ENCODE measurements at places on chromosomes 11 and 22.

GRCh38 chr11:23377909-23378308, 517.6 kb upstream of the CCDC179 start:
- no peaks in the 10 kb centered on the region for H3K36me3 ChIP-seq
- H3K27ac ChIP-seq, result no peak overlapping the region
- no peaks in the 10 kb centered on the region for H3K27me3 ChIP-seq
- H3K4me1 ChIP-seq, result no peaks in the 10 kb centered on the region
- H3K4me3 ChIP-seq, result no peak overlapping the region
- no peak for DNase-seq

- no peaks in the 10 kb centered on the region for H3K4me1 ChIP-seq
- H3K4me3 ChIP-seq, result no peak overlapping the region
- peak; percentile 5 for DNase-seq
Measured at GRCh38 chr22:49011379-49011768, 816.3 kb downstream of the BRD1 start.

DNA sequence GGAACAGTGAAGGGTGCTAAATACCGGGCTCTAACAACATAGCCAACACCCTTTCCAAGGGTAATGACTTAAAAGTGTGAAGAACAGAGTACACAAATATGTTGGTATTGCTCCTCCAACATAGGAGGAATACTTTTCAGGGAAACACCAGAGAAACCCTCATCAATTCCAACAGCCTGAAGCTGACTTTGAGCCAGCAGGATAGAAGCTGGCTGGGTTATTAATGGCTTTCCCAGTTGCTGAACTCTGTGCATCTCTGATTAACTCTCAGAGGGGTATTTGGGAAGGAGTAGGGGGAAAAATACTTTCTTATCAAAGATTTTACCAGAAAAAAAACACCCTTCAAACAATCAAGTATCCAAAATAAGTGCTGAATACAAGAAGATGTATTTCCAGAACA, 95.6 kb downstream of the AMBRA1 start:
- no peak overlapping the region for H3K4me3 ChIP-seq
- H3K36me3 ChIP-seq, result no peaks in the 10 kb centered on the region
- H3K4me1 ChIP-seq, result no peaks in the 10 kb centered on the region
- no peak overlapping the region for H3K27ac ChIP-seq

DNA sequence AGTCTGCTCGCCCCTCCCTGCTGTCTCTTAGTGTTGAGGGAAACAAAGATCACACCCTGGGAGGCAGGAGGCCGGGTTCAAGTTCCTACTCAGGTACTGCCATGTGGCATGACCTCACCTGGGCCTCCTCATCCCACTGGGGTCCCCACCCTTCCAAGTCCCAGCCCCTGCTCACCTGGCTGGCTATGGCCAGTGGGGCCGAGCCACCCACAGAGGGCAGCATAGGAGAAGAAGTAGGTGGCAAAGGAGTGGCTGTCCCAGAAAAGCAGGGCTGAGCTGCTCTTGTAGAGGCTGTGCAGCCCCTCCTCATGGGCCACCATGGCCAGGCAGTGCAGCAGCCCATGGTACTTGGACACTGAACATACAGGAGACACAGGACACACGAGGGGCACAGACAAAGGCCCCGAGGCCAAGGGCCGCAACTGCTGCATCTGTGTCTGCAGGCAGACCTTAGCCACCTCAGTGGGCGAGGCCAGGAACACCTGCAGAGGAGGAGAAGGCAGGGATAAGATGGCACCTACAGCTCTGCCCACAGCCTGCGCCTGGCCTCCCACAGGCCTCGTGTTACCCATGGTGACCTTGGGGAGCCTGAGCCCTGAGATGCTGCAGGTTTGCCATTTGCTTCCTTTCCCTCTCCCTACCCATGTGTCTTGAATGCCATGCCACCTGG, 50.6 kb upstream of the MPEG1 start:
- no peak overlapping the region for H3K4me3 ChIP-seq
- peak; percentile 68 for DNase-seq
- no peak overlapping the region for H3K27ac ChIP-seq
- H3K4me1 ChIP-seq, result no peaks in the 10 kb centered on the region
- H3K27me3 ChIP-seq, result no peaks in the 10 kb centered on the region

DNA sequence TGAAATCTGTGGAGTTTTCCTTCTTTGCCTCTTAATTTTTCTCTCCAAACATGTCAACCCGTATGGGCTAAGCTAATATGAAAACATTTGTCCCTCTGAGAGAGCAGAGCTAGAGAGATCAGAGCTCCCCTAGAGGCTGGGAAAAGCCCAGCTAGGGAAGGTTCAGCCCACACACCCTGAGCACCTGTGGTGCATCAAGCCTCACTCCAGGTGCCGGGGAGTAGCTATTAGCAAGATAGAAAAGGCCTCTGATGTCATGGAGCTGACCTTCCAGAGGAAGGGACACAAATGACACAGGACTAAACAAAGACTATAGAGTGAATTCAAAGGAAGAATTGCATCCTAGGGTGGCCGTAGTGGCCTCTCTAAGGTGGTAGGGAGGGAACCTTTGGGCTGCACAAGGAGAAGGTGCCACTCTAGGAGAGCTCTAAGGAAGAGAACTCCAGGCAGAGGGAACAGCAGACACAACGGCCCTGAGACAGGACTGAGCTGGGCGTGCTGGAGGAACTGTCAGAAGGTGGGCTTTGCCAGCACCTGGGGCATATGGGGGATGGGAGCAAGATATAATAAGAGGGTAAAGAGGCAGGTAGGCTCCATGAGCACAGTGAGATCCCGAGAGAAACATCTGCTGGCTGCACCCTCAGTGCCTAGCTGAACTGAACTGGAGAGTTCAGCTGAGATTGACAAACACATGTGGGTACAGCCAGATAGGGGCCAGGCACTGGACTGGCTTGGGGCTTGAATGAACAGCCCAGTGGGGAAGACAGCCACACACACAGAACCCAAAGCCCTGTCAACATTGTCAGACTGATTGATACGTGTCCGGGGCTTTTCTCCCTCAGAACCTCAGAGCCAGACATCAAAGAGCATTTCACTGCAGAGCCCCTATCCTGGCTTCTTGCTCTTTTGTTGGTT, 65.5 kb upstream of the DRD2 start:
- no peaks in the 10 kb centered on the region for H3K27me3 ChIP-seq
- H3K4me1 ChIP-seq, result no peaks in the 10 kb centered on the region
- no peak overlapping the region for H3K4me3 ChIP-seq
- H3K27ac ChIP-seq, result no peak overlapping the region

- no peak for DNase-seq
- no peaks in the 10 kb centered on the region for H3K27me3 ChIP-seq
- no peaks in the 10 kb centered on the region for H3K36me3 ChIP-seq
- no peak overlapping the region for H3K27ac ChIP-seq
Measured at GRCh38 chr11:69125861-69126260, 29.9 kb upstream of the SMIM38 start.

GRCh38 chr11:57310630-57311086, 14.1 kb downstream of the TNKS1BP1 start:
- H3K4me3 ChIP-seq, result no peak overlapping the region
- H3K27me3 ChIP-seq, result no peaks in the 10 kb centered on the region
- DNase-seq, result peak; percentile 84
- peaks cover 81% of the 10 kb centered on the region for H3K4me1 ChIP-seq
- H3K36me3 ChIP-seq, result peaks cover 3% of the 10 kb centered on the region

- H3K4me3 ChIP-seq, result no peak overlapping the region
- no peak for DNase-seq
- no peak overlapping the region for H3K27ac ChIP-seq
- no peaks in the 10 kb centered on the region for H3K4me1 ChIP-seq
Measured at GRCh38 chr11:130847517-130847916, 68.8 kb downstream of the SNX19 start.

GRCh38 chr22:20094197-20094807, 14.3 kb downstream of the DGCR8 start:
- DNase-seq, result no peak
- H3K4me3 ChIP-seq, result no peak overlapping the region
- no peak overlapping the region for H3K27ac ChIP-seq

DNA sequence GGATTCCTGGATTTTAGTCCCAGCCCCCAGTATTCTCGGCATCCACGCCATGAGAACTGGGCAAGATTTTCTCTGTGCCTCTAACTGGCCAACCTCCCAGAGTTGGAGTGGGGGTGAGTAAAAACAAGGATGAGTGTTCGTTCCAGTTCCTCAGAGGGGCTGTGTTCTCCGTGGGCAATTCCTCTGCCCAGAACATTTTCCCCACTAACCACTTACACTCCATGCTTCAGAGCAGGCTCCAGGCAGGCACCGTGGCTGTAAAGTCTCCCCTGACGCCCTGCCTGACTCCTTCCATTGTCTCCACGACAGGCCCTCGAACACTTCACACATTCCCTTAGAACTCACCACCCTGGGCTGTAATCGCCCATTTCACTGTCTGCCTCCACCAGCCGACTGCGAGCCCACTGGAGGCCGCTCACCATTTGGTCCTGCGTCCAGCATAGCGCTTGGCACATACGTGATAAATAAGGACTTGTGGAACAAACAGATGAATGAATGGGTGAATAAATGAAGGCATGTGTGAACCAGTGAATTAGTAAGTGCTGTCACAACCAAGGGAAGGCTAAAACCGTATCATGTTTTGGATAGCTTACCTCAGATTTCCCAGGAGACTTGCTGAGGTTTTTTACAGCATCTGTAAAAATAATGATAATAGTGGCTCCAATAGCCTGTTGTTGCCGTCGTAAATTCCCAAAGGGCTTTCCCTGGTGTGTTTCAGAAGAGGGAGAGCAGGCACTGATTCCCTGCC, 6.1 kb downstream of the APLNR start:
- no peaks in the 10 kb centered on the region for H3K27me3 ChIP-seq
- no peak for DNase-seq
- H3K27ac ChIP-seq, result no peak overlapping the region
- no peaks in the 10 kb centered on the region for H3K4me1 ChIP-seq

- H3K4me3 ChIP-seq, result no peak overlapping the region
- DNase-seq, result no peak
- H3K27me3 ChIP-seq, result no peaks in the 10 kb centered on the region
- no peak overlapping the region for H3K27ac ChIP-seq
- H3K36me3 ChIP-seq, result no peaks in the 10 kb centered on the region
- H3K4me1 ChIP-seq, result no peaks in the 10 kb centered on the region
Measured at GRCh38 chr11:71426413-71426812, 21.8 kb downstream of the DHCR7 start.

DNA sequence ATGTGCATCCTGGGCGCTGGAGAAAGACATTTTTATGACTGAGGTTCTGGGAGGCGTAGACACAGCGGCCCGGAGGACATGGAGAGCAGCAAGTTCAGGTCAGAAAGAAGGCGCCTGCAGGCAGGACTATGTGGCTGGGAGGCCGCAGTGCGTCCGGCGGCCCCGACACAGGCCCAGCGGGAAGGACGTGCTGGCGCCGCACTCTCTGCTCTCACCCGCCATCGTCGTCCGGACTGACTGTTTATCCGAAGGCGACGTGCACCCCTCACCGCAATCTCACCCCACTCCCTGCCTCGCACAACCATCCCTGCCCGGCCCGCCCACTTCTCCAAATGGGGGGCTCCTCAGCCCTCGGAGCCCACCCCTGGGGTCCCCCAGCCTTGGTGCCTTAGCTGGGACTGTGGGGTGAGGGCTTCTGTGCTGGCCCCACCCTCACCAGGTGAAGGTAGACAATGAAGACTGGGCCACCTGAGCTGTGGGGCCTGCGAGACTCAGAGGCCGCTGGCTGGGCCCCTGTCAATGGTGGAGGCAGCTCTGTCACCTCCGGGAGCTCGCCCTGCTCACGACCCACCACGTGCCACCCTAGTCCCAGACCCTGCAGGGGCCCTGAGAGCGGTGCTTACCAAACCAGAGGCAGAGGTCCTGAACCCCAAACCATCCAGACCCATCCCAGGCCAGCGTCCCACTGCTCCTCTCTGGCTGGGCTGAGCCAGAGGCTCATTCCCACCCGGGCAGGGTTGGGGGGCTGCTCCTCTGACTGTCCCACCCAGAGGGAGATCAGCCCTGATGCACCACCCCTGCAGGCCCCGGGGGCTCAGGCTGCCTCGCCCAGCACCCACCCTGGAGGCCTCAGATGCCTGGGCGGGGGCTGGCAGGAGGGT, 16.2 kb upstream of the MUC5B start:
- no peak overlapping the region for H3K4me3 ChIP-seq
- peak; percentile 8 for DNase-seq
- no peaks in the 10 kb centered on the region for H3K36me3 ChIP-seq
- peaks cover 6% of the 10 kb centered on the region for H3K4me1 ChIP-seq
- no peaks in the 10 kb centered on the region for H3K27me3 ChIP-seq

GRCh38 chr22:25970374-25970911, 198.8 kb upstream of the SEZ6L start:
- peak; percentile 11 for DNase-seq
- H3K27me3 ChIP-seq, result no peaks in the 10 kb centered on the region
- H3K4me1 ChIP-seq, result no peaks in the 10 kb centered on the region
- no peaks in the 10 kb centered on the region for H3K36me3 ChIP-seq
- H3K27ac ChIP-seq, result no peak overlapping the region
- no peak overlapping the region for H3K4me3 ChIP-seq

- H3K4me3 ChIP-seq, result peak overlapping the region; percentile 74
- H3K27me3 ChIP-seq, result no peaks in the 10 kb centered on the region
- DNase-seq, result no peak
- peak overlapping the region; percentile 96 for H3K27ac ChIP-seq
Measured at GRCh38 chr22:41382610-41383009, 868 bp downstream of the TEF start.

DNA sequence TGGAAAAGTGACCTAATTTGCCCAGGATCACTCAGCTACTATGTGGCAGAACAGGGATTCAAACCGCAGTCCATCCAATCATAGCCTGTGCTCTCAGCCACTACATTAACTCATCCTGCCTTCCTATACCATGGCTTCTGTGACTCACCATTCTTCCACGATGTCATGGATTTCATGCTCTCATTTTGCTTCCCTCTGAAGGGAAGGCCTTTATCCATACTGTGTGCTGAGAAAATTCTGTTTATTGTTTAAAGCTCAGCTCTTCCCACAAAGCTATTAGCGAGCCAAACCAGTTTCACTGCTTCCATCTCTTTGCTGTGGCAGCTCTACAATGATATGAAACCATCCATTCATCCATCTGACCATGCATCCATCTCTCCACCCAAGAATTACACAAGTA, 289.9 kb downstream of the TENM4 start:
- no peaks in the 10 kb centered on the region for H3K4me1 ChIP-seq
- H3K27me3 ChIP-seq, result no peaks in the 10 kb centered on the region
- H3K27ac ChIP-seq, result no peak overlapping the region
- no peak overlapping the region for H3K4me3 ChIP-seq
- no peak for DNase-seq

DNA sequence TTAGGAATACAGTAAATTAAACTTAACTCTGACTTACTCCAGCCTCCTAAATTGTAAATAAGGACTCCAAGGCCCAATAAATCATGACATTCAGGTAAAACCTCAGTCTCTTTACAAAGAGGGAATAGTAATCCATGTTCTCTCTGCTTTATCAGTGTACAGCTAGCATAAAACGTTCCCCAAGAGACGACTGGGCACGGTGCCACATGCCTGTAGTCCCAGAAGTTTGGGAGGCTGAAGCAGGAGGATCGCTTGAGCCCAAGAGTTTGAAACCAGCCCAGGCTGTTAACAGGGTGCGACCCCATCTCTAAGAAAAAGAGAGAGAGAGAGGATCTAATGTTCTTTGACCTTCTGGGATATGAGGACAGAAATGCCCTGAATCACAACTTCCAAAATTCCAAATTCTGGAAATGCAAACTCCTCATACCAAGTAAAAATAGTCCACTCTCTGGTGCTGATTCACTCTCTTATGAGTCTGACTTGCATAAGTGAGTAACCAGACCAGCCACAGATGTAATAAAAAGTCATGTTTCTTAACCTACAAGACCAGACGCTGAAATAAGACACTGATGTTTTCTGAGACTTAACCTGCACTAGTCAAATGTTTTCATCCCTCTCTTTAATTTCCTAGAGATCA, 25.5 kb downstream of the NNMT start:
- DNase-seq, result peak; percentile 31
- no peaks in the 10 kb centered on the region for H3K27me3 ChIP-seq
- H3K36me3 ChIP-seq, result no peaks in the 10 kb centered on the region

- DNase-seq, result no peak
- no peak overlapping the region for H3K27ac ChIP-seq
- no peaks in the 10 kb centered on the region for H3K4me1 ChIP-seq
- no peaks in the 10 kb centered on the region for H3K36me3 ChIP-seq
- H3K27me3 ChIP-seq, result no peaks in the 10 kb centered on the region
- H3K4me3 ChIP-seq, result no peak overlapping the region
Measured at GRCh38 chr11:10640308-10640707, 53.2 kb downstream of the IRAG1 start.

Measured in body of pancreas (tissue), 4 donors.